ENCODE measurements at places on chromosomes 1 and 21.

GRCh38 chr1:82323144-82323841, 522.6 kb downstream of the ADGRL2 start:
- DNase-seq = no peak

DNA sequence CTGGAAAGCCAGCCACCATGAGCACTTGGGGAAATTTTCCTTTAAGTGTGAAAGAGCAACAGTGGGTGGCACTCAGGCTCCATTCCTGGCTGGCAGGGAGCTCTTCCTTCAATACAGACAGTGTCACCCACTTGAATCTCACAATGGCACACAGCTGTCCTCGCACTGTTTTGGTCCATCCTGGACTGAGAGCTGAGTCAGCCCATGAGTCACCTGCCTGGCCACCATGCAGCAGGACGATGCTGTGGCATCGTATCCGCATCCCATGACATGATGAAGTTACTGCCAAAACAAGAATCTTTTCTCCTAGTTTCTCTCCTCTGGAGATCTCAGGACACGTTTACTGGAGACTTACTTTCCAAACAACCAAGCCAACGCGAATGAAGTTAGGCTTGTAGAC, 6.0 kb downstream of the TMPRSS2 start:
- no peak for DNase-seq

DNA sequence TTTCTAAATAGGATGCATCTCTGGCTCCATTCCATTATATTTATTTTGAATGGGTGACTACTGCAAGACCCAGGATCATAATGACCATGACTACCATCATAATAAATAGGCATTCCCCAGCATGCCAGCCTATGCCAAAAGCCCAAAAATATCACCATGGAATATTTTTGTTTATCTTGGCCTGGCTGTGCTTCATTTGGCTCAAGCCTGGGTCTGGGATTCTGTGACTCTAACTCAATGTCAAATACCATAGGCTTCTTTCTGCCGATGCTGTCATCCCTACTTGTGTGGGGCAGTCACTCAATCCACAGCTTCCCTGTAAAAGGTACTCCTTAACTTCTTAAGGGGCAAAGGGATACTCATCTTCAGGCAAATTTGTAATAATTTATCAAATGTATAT, 66.6 kb downstream of the DIRAS3 start:
- DNase-seq = no peak

GRCh38 chr21:44702973-44703730, 6.2 kb downstream of the KRTAP10-12 start:
- no peak for DNase-seq

DNA sequence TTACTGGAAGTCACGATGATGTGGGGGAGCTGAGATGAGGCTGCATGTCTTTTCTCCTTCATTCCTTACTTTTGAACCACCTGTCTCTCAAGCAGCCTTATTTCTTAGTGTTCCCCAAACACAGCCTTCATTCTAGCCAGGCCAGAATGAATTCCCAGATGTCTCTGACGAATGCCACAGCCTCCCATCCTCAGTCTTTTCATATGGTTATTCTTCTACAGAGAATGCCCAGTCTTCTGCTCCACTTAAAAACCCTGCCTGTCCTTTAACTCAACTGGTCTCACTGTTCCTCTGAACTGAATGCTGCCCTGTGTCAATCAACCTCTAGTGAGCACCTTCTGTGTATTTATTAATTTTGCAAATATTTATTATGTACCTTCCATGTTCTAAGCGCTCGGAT, 156.2 kb downstream of the PLA2G4A start:
- no peak for DNase-seq

GRCh38 chr1:23126200-23126599, 42.5 kb downstream of the LUZP1 start:
- no peak for DNase-seq

GRCh38 chr1:179231923-179232322, 2.4 kb upstream of the ABL2 start:
- DNase-seq = no peak

DNA sequence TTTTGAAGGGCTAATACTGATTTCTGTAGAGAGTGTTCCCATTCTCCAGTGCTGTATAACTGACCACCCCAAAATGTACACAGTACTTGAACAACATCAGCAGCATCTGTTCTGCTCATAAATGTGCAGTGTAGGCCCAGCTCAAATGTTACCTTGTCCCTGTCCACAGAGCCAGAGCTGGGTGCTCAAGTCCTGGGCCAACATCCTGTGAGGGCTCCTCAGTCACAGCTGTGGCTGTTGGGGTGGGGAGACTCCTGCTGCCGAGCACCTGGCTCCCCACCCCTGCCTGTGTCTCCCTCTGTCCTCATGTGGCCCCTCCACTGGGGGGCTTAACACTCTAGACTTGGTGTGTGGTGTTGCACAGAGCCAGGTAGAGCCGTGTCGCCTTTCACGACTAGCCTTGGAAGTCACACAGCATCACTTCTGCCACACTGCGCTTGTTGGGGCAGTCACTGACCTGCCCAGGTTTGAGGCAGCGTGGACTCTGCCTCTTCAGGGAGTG, 30.5 kb downstream of the DIP2A start:
- no peak for DNase-seq

GRCh38 chr1:147902253-147902845, at the start of gene GJA8:
Gene GJA8 (plus strand): TSS chr1:147902795. CDS start chr1:147907956, 5,161 bp downstream.
- DNase-seq = no peak

GRCh38 chr1:168091720-168092550, 44.8 kb downstream of the GPR161 start:
- no peak for DNase-seq

GRCh38 chr21:42384156-42384945, 11.5 kb downstream of the TMPRSS3 start:
- no peak for DNase-seq

GRCh38 chr1:15160626-15161025, 7.1 kb downstream of the TMEM51 start:
- no peak for DNase-seq

DNA sequence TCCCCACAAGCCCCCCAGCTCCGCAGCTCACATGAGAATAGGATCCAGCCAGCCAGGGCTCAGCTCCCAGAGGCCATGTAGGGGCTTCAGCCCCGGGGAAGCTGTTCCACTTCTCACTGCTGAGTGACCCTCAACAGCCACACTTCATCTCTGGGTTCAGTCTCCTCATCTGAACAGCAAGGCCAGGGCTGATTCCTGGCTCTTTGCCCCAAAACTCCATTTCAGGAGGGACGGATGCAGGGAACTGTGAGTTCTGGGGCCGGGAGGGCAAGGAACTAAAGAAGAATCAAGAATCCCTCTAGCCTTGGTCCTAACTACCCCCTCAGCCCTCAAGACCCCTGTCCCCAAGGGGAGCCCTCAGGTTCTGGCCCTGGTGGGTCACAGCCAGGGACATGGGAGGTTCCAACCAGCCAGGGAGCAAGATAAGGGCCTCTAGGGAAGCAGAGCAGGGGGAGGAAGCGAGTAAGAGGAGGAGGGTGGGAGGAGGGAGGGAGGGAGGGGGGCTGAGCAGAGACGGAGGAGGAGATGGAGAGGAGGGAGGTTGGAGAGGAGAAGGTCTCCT, 13.1 kb downstream of the SDC3 start:
- DNase-seq = no peak

DNA sequence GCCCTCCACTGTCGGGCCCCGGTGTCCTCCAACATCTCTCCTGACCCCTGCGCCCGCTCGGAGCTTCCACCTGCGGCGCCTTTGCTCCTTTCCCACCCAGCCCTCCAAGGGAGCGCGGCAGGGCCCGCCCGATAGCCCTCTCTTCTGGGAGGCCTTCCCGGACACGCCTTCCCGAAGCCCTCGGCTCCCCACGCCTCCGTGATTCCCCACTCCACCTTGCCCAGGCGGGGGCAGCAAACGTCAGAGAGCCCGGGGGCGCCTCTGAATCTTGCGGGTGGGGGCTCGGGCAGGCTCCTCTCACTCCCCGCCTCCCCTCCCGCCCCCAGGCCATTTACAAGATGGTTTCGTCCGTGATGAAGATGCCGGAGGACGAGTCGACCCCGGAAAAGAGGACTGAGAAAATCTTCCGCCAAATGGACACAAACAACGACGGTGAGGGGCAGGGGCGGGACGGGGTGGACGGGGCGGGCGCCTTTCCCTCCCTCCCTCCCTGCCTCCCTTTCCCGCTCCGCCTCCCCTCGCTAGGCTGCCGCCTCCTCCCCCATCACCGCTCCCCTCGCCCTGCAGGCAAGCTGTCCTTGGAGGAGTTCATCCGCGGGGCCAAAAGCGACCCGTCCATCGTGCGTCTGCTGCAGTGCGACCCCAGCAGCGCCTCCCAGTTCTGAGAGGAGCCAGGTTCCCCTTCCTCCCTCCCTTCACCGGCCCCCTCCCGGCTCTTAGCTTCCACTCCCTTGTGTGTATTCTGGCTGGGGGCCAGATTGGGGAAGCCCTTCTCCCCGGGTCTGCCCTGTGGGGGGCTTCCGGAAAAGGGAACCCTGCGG, 7.1 kb downstream of the HPCA start:
- DNase-seq = no peak

GRCh38 chr1:246959944-246960693, 28.4 kb upstream of the AHCTF1 start:
- no peak for DNase-seq

DNA sequence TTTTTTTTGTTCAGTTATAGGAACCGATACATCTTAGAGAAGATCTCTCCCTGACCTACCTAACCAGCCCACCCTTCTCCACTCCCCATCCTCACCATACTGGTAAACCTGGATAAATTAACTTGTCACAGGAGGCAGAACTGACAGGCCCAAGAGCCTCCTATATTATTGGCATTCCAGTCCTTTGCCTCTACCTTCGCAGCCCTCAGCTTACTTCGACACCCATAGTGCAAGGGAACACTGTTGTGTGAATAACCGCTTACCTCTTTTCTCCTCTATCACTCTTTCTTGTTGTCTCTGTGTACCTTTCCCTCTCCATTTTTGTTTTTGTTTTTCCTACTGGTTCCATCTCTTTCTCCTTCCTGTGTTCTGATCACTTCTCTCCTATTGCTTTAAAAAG, 58.7 kb downstream of the CDC14A start:
- DNase-seq = no peak

DNA sequence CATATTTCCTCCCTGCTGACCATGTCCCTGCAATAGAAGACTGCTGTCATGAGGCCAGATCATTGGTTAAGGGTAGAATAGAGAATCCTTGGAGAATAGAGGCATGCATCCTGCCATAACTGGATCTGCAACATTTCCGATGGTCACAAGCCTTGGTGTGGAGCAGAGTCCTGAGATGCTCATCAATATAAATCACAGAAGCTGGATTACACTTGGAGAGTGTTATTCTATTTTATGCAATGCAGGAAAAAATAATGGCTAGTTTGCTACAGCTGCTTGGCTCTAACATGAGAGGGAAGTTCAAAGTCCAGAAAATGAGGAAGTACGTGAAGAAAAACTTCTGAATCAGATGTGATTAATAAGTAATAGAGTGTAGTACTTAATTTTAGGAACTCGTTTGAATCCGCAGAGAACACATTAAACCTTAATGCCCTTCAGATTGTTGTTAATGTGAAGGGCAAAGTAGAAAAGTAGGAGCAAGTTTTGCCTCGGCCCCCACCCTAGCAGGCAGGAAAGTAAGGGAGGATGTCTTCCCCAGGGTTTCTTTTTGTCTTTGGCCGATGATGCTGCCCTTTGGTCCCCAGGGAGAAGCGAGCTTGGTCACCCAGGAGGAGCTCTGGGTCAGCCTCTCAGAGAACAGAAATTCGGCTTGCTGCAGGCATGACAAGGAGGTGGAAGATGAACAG, 59.5 kb downstream of the KCNK1 start:
- DNase-seq = no peak

- no peak for DNase-seq
Measured at GRCh38 chr1:11722538-11722937, 13.4 kb upstream of the AGTRAP start.

- no peak for DNase-seq
Measured at GRCh38 chr1:168396940-168397684, 116.4 kb downstream of the TBX19 start.

DNA sequence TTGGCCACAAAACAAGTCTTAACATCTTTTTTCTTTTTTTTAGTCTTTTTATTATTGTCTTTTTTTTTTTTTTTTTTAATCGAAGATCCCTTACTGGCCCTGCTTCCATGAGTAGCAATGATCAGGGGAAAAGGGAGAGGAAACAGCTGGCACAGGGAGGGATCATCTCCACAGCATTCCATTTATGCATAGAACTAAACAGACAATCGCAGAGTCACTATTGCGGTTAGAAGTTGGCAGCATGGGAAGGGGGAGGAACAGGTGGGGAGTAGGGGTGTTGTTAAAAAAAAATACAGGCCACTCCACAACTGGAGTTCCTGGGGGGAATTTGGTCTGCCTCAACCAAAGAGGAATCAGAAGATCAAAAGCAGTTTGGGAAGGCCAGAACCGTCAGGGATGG, 55.4 kb downstream of the C1orf185 start:
- no peak for DNase-seq

GRCh38 chr1:154420961-154421924, 16.1 kb downstream of the IL6R start:
- DNase-seq = no peak

GRCh38 chr1:186634511-186634910, 45.7 kb downstream of the PTGS2 start:
- DNase-seq = no peak

DNA sequence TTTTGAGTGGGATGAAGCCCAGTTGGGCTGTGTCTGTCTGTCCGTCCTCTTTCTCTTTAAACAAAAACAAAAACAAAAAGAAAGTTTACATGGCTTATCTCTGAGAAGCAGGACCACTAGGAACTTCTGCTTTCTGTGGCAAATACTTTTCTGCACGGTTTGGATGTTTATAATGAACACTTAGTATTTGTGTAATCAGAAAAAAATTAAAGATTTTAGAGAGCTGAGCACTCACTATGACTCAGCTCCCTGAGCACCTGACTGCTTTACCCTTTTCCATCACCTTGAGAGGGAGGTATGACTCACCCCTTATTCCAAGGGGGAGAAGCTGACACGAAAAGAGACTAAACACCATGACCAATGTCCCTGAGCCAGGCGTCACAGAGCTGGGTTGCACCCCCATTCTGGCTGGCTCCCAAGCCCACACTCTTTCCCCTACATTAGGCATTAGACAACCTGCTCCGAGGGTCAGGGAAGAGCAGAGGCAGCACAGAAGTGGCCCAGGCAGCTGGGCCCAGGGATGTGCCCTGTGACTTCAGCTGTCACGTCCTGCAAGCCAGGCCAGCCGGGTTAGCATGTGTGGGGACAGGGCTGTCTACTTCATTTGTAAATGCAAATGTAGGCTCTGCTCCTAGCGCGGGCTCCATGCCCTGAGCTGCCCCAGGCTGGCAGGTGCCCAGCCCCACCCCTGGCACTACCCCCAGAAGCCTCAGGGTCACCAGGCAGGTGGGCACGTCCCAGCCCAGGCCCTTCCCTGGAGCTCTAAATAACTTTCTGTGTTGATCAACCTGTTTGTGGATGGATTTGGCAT, 30.4 kb downstream of the RAP1GAP start:
- DNase-seq = peak; percentile 19

DNA sequence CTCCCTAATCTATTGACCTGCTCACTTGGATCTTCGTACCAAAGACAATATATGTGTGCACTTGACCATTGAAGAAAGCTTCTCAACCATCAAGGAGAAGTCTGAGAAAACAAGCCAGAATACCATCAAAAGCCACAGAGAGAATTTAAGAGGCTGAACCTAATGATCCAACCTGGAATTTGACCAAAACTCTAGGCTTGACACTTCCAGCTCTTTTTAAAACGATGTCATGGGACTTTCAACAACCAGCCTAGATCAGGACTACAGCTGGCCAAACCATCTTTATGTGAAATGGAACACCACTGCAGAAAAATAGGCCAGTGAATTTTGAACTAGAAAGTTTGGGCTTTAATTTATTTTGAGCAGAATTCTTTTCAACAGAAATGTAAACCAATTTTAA, 444.4 kb downstream of the LTN1 start:
- DNase-seq = no peak

- DNase-seq = no peak
Measured at GRCh38 chr1:241608379-241609033, 31.7 kb downstream of the CHML start.
